Activated CD4-positive, alpha-beta T cell treated with anti-CD3 and anti-CD28 coated beads, Interleukin-2, amount 10 ng/mL, durations not matched to agents 7 days and 5 days (primary cell): ENCODE measurements at places on chromosomes 6 and 20.

GRCh38 chr6:143279385-143279784, 171.1 kb downstream of the ADAT2 start:
- H3K27ac ChIP-seq: no peak overlapping the region
- no peaks in the 10 kb centered on the region for H3K27me3 ChIP-seq
- H3K4me1 ChIP-seq: peaks cover 19% of the 10 kb centered on the region
- no peaks in the 10 kb centered on the region for H3K36me3 ChIP-seq
- no peak for DNase-seq

DNA sequence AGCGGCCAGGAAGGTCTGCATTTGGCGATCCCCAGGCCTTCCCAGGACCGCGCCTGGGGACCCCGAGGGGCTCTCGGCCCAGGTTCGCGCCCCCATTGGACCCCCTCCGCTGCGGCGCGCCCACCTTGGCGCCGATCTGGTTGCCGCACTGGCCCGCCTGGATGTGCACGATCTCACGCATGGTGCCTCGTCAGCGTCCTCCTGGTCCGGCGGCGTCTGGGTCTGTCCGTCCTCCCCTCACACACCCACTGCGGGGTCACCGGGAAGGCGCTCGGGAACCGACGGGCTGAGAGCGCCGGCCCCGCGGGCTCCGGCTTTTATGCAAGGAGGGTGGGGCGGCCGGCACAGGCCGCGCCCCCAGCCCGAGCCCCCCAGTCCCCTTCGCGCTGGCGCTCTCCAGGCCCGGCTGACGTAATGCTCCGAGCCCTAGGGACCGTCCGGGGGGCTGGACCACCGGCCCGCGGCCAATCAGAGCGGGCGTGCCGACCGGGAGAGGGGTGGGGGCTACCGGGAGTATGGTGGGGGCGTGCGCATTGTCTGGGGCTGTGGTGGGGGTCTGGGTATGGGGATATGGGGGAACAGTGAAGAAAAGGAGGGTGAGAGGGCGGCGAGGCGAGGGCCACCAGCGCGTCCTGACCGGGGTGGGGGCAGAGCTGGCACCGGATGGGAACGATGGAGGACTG, at the start of gene TUBB2B:
TUBB2B (minus strand) TSS at position 291 of the 683 bp plus-strand sequence; CDS start at position 181, 110 bp downstream.
- H3K27ac ChIP-seq: no peak within 1 kb of the TSS
- peaks cover 44% of the 10 kb centered on the region for H3K4me1 ChIP-seq

DNA sequence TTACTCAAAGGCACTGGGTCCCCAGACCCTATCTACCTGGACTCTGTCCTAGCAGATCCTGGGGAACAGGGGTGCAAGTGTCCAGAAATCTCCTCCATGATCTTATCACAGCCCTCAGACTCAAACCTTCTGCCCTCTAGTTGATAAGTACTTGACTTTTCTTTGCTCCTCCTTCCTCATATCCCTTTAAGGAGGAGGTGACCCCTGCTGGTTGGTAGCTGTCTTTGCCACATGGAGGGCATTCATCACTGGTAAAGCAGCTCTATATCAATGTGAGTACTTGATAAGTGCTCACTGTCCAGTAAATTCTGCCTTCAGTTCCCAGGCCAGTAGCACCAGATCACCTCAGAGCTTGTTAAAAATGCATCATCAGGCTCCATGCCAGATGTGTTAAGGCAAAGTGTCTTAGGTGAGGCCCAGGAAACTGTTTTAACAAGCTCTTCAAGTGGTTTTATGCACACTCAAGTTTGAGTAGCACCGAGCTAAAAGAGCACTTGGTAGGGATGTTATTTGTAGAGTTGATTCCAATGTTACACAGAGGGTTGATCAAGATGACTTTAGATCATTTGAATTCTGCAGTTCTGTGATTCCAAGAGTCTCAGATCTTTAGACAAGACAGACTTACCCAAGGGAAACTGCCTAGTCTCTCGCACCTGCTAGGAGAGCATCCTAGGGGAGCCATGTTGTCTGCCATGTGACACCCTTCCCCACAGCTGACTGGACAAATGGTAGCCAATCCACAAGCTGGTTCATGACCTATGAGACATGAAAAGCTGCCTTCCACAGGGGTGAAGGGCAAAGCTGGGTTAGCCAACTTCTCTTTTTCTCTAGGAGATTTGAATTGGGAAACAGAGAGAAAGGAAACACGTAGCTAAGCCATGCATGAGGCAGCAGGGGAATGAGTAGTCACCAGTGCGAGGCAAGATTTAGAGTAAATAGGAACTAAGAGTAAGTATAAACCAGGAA, 18.6 kb downstream of the TREML2 start:
- peaks cover 38% of the 10 kb centered on the region for H3K4me1 ChIP-seq
- peaks cover 6% of the 10 kb centered on the region for H3K27me3 ChIP-seq
- H3K36me3 ChIP-seq: no peaks in the 10 kb centered on the region
- DNase-seq: peak; percentile 76
- no peak overlapping the region for H3K4me3 ChIP-seq

- H3K4me3 ChIP-seq: no peak overlapping the region
- no peaks in the 10 kb centered on the region for H3K4me1 ChIP-seq
- no peak for DNase-seq
- H3K27ac ChIP-seq: no peak overlapping the region
- H3K36me3 ChIP-seq: peaks cover 7% of the 10 kb centered on the region
These were observed 37.0 kb downstream of the AKAP7 start for GRCh38 chr6:131172222-131172621.

DNA sequence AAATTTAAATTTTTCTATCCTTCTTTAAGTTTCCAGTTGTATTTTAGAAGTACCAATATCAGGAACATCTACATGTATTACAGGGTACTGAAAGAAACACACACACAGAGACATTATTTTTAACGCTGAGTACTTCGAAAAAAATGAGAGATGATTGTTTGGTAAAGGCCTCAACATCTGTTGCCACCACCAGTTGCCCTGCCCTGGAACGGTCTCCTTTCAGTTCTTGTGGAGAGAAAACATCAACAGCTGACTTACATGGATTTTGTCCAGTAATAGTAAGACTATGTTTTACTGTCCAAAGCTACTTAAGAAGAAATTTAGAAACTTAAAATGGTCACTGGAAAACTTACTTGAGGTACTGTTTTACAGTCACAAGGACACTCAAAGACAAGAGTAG, 16.7 kb downstream of the HMGCLL1 start:
- no peak for DNase-seq
- no peak overlapping the region for H3K27ac ChIP-seq
- H3K4me3 ChIP-seq: no peak overlapping the region
- no peaks in the 10 kb centered on the region for H3K36me3 ChIP-seq

- no peaks in the 10 kb centered on the region for H3K4me1 ChIP-seq
- H3K4me3 ChIP-seq: no peak overlapping the region
- no peaks in the 10 kb centered on the region for H3K36me3 ChIP-seq
- no peak overlapping the region for H3K27ac ChIP-seq
- peaks cover 3% of the 10 kb centered on the region for H3K27me3 ChIP-seq
These were observed 88.0 kb upstream of the JAG1 start for GRCh38 chr20:10761786-10762185.

DNA sequence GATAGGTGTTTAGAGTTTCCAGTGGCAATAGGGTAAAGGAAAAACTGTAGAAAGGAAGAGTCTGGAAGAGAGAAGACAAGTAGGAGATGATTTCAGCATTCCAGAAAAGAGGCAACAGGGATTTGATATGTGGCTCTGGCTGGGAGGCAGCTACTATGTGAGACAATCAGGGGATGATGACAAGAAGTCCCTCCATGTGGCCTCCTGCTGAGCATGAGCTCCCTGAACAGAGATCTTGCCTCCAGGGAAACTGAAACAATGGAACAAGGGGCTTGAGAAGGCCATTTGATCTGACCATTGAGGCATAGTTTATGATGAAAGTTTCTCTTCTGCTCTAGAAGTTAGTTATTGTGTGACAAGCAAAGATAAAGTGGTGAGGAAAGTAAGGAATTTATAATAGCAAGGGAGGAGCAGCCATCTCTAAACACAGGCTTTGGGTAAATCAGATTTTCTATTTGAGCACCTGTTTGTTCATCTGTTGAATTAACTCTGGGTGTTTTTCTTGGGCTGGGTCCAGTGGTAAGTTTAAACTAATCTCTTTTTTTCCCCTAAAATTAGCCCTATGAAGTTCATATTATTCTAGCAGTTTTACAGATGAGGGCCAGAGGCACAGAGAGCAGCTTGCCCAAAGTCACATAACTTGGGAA, 3.0 kb upstream of the GPX5 start:
- no peaks in the 10 kb centered on the region for H3K36me3 ChIP-seq
- no peak for DNase-seq
- no peak overlapping the region for H3K4me3 ChIP-seq

DNA sequence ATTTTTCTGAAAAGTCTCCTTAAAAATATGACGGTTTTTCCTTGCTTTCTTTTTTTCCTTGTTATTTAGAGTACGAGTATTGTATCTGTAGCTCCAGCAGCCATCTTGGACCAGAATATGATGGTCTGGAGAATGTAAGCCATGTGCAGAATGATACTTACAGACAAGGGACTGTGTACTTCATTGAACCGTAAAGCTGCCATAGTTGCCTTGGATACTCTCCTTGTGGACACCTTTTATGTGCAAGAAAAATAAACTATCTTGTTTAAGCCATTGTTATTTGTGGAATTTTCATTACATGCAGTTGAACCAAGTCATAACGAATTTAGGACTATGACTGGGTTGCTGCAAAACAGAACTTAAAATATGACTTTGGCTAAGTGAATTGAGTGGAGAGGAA, 485.8 kb upstream of the CITED2 start:
- H3K27me3 ChIP-seq: no peaks in the 10 kb centered on the region
- no peaks in the 10 kb centered on the region for H3K36me3 ChIP-seq
- no peak overlapping the region for H3K27ac ChIP-seq
- no peaks in the 10 kb centered on the region for H3K4me1 ChIP-seq

- H3K27me3 ChIP-seq: peaks cover 4% of the 10 kb centered on the region
- no peaks in the 10 kb centered on the region for H3K4me1 ChIP-seq
- H3K4me3 ChIP-seq: no peak overlapping the region
- DNase-seq: no peak
These were observed 22.2 kb downstream of the CST8 start for GRCh38 chr20:23513164-23513563.

DNA sequence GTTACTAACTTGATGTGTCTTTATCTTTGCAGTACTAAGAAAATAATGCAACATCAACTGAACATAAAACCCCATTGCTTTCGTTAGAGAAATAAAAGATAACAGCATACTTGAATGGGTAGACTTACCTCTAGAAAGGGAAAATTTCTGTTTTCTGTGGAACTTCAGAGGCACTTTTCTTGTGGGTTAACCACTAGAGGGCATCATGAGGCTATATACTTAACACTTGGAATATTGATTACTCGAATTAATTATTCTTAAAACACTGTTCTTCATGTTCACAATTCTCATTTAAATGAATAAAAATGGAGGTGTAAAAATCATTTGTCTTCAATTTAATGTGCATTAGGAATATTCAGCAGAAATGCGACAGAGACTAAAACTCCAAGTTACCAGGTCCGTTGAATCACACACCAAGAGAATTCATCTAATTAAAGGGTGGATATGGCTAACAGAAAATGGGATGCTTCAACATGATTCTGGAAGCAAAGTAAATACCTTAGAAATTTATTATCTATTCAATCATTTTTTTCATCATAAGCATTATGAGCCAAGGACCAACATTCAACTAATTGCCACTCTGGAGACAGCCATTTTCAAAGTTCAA, 330.8 kb upstream of the PREP start:
- peaks cover 22% of the 10 kb centered on the region for H3K4me1 ChIP-seq
- peaks cover 21% of the 10 kb centered on the region for H3K36me3 ChIP-seq
- H3K4me3 ChIP-seq: no peak overlapping the region
- peak; percentile 13 for DNase-seq
- no peak overlapping the region for H3K27ac ChIP-seq

DNA sequence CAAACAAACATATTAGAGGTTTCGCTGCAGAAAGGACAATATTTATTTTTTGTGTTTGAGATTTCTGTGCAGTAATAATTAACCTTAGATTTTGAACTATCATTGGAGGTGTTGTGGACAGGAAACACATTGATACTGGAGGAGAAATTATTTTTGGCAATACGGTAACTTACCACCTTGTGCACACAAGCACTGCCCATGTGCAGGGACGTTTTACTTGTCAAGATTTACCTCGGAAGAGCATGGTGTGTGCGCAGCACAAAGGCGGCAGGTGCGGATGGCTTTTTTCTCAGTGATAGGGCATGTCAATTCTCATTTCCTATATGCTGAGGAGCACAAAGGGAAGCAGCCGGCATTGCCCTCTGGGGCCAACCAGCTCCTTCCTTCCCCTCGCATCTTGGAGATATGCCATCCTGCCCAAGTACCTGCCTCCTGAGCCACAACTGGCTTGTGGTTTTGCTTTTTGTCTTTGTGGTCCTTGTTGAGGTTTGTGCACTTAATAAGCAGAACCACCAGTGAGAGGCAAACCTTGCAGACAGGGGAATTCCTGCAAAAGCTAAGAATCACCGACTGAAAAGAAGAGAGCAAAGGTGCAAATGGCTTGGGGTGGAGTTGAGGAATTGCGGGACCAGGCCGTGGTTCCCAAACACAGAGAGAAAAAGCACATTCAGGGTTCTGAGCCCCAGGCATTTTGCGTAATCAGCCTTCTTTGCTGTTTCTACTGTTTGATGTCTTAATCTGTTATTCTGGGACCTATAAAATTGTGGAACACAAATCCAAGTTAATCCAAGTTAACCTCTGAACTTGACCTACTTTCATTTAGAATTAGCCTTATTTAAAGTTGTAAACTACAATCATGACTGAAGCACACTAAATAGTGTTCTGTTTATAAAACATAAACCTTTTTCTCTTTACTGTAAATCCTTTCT, 21.9 kb downstream of the SAMD5 start:
- H3K27me3 ChIP-seq: peaks cover 19% of the 10 kb centered on the region
- no peak for DNase-seq
- peak overlapping the region; percentile 31 for H3K27ac ChIP-seq
- H3K36me3 ChIP-seq: no peaks in the 10 kb centered on the region
- no peak overlapping the region for H3K4me3 ChIP-seq

DNA sequence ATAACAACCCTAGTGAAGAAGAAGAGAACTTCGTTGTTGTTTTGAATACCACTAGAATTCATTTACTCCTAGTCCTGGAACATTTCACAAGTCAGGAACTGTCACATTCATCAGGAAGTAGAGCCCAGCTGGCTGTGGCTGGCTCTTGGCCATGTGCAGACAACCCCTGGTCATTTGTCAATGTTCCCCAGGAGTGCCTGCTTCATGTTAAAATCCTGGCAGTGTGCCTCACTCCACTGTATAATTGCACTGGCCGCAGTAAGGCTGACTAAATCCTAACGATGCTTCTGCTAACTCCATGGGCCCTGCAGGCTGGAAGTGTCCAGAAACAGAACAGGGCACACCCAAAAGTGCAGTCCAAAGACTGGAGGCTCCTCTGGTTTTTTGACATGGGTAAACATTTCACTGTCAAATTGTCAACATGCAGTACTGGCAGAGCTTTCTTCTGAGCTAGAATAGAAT, 41.5 kb upstream of the ADGRF1 start:
- no peaks in the 10 kb centered on the region for H3K4me1 ChIP-seq
- no peak for DNase-seq
- H3K27ac ChIP-seq: no peak overlapping the region

- no peak overlapping the region for H3K27ac ChIP-seq
- peaks cover 20% of the 10 kb centered on the region for H3K4me1 ChIP-seq
- no peak for DNase-seq
- peaks cover 36% of the 10 kb centered on the region for H3K27me3 ChIP-seq
- no peaks in the 10 kb centered on the region for H3K36me3 ChIP-seq
- no peak overlapping the region for H3K4me3 ChIP-seq
These were observed 3.6 kb upstream of the EDN1 start for GRCh38 chr6:12286373-12287110.

GRCh38 chr6:158797331-158798310, 21.5 kb downstream of the EZR start:
- H3K4me1 ChIP-seq: peaks cover 81% of the 10 kb centered on the region
- peaks cover 49% of the 10 kb centered on the region for H3K36me3 ChIP-seq
- H3K27ac ChIP-seq: no peak overlapping the region

- H3K27me3 ChIP-seq: no peaks in the 10 kb centered on the region
- no peak for DNase-seq
- peak overlapping the region; percentile 5 for H3K27ac ChIP-seq
- H3K36me3 ChIP-seq: peaks cover 3% of the 10 kb centered on the region
These were observed 837 bp downstream of the TRAM2 start for GRCh38 chr6:52576054-52576391.
